Thoracic aorta endothelial cell (primary cell): ENCODE measurements at places on chromosomes 3 and 15. TPM values are rescaled to one million over a fixed set of nuclear protein-coding genes. Genes with fewer than 3 reads are reported as not detected.

DUOX1 gene
- total RNA-seq: under 0.01 TPM in 1 of 2 replicates, not detected in the other

ITGB5 gene
- total RNA-seq: 130 and 149 TPM in 2 replicates

STRC gene
- total RNA-seq: not detected in 2 replicates

TMEM40 gene
- not detected in 2 replicates for total RNA-seq

PHC3 gene
- 34.8 and 38.4 TPM in 2 replicates for total RNA-seq

MST1R gene
- total RNA-seq: 1.2 and 2.2 TPM in 2 replicates

ROPN1 gene
- not detected in 2 replicates for total RNA-seq

CYP1A2 gene
- not detected in 2 replicates for total RNA-seq

CHAC1 gene
- 3.7 and 5.1 TPM in 2 replicates for total RNA-seq

ALG1L2 gene
- 0.27 TPM in 1 of 2 replicates, not detected in the other for total RNA-seq

SERPINI1 gene
- total RNA-seq: 0.27 and 1.5 TPM in 2 replicates

NEDD4 gene
- total RNA-seq: 64.2 and 64.5 TPM in 2 replicates

ITIH4 gene
- 0.22 and 0.40 TPM in 2 replicates for total RNA-seq

ARGFX gene
- total RNA-seq: not detected in 2 replicates

SLC41A3 gene
- 37.8 and 40.0 TPM in 2 replicates for total RNA-seq

LRRC31 gene
- not detected in 2 replicates for total RNA-seq

LMAN1L gene
- total RNA-seq: under 0.01 and 0.07 TPM in 2 replicates

HGD gene
- 0.13 and 0.14 TPM in 2 replicates for total RNA-seq

DZIP3 gene
- 10.3 and 11.0 TPM in 2 replicates for total RNA-seq

TRAT1 gene
- not detected in 2 replicates for total RNA-seq

P4HTM gene
- total RNA-seq: 14.3 and 16.8 TPM in 2 replicates

XCR1 gene
- not detected in 2 replicates for total RNA-seq

NR2E3 gene
- total RNA-seq: 0.22 and 0.27 TPM in 2 replicates

GOLGA8M gene
- 0.27 TPM in 1 of 2 replicates, not detected in the other for total RNA-seq

CRABP1 gene
- total RNA-seq: not detected in 2 replicates

NPAP1 gene
- not detected in 2 replicates for total RNA-seq

SLITRK3 gene
- not detected in 2 replicates for total RNA-seq

CLDN16 gene
- total RNA-seq: not detected in 2 replicates

BFSP2 gene
- not detected in 2 replicates for total RNA-seq

CCR1 gene
- not detected in 2 replicates for total RNA-seq

TBCCD1 gene
- total RNA-seq: 18.8 and 24.1 TPM in 2 replicates

VGLL3 gene
- total RNA-seq: 2.1 and 3.7 TPM in 2 replicates

DUOX2 gene
- total RNA-seq: not detected in 2 replicates

RARB gene
- total RNA-seq: 17.6 and 25.6 TPM in 2 replicates

SMCO1 gene
- total RNA-seq: not detected in 2 replicates

NR1I2 gene
- not detected in 2 replicates for total RNA-seq

ACOX2 gene
- 2.9 and 4.5 TPM in 2 replicates for total RNA-seq

UBR1 gene
- total RNA-seq: 48.0 and 56.9 TPM in 2 replicates

SIDT1 gene
- 0.27 and 0.36 TPM in 2 replicates for total RNA-seq

UBXN7 gene
- total RNA-seq: 28.1 and 33.0 TPM in 2 replicates

EPHA6 gene
- total RNA-seq: not detected in 2 replicates

UNC45A gene
- 85.5 and 99.4 TPM in 2 replicates for total RNA-seq

OXTR gene
- 0.13 and 0.14 TPM in 2 replicates for total RNA-seq

RSL24D1 gene
- total RNA-seq: 118 and 121 TPM in 2 replicates

TF gene
- 0.14 TPM in 1 of 2 replicates, not detected in the other for total RNA-seq

PLA2G4F gene
- not detected in 2 replicates for total RNA-seq

KLHL24 gene
- 49.5 and 54.6 TPM in 2 replicates for total RNA-seq

FGD5 gene
- total RNA-seq: 104 and 107 TPM in 2 replicates

SERPINI2 gene
- not detected in 2 replicates for total RNA-seq

GOLGA8S gene
- under 0.01 and 0.07 TPM in 2 replicates for total RNA-seq

SGO1 gene
- 16.4 and 26.0 TPM in 2 replicates for total RNA-seq

ZNF80 gene
- not detected in 2 replicates for total RNA-seq

LEKR1 gene
- 0.40 and 0.86 TPM in 2 replicates for total RNA-seq

ALPK3 gene
- total RNA-seq: 20.1 and 31.9 TPM in 2 replicates

KNL1 gene
- total RNA-seq: 62.6 and 107 TPM in 2 replicates
